ENCODE measurements at places on chromosomes 1 and 21.

GRCh38 chr21:35743571-35743970, 316.8 kb downstream of the SETD4 start:
- DNase-seq: no peak

DNA sequence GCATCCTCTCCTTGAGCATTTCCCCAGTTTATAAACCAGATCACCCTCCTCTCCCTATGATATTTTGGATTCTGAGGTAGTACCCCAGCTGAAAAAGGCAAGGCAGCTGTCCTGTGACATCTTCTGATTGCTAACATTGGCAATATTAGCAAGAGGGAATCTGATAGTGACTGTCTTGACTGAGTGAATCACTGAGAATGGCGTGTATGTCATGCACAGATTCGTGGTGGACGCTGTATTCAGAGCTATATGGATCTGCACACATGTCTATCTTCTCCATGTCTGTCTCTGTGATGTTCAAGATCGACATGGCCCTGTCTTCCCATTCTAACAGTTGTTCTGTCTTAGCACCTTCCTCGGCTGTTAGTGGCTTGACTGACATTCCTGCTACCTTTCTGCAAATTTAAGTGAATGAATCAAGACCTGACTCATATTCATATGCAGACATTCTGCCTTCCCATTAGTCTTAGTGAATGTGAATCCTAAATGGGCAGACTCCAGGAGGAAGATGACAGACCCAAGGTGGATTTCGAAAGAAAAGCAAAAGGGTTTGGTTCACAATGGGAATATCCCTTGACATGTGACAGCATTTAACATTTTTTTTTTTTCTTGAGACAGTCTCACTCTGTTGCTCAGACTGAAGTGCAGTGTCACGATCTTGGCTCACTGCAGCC, 97.7 kb downstream of the PGBD5 start:
- no peak for DNase-seq

DNA sequence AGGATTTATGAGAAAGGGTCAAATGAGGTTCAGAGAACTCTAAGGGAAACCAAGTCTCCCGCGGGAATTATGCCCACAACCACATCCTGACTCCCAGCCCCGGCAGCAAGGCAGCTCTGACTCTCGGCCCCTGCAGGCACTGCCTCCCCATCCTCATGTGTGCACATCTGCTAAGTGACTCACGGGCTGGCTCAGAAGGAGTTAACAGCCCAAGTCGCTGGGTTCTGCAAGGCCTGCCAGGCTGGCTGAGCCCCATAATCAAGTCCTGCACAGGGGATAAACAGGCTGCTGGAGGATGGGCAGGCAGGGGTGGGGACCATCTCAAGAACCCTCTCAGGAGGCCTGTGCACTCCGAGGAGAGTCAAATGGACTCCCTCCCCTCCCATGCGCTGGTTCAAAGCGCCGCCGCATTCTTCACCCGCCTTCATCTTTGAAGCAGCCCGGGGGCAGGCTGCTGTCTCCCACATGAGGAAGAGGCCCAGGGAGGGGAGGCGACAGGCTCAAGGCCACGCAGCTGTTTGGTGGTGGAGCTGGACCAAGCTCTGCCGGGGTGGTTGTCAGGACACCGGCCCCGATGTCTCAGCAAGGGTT, 344.3 kb downstream of the MATN1 start:
- DNase-seq: no peak

GRCh38 chr1:36352125-36352909, 28.9 kb upstream of the EVA1B start:
- DNase-seq: no peak

GRCh38 chr21:38343691-38344090, 86.9 kb downstream of the KCNJ15 start:
- no peak for DNase-seq

- no peak for DNase-seq
These were observed 101.0 kb upstream of the CASZ1 start for GRCh38 chr1:10897321-10897980.

DNA sequence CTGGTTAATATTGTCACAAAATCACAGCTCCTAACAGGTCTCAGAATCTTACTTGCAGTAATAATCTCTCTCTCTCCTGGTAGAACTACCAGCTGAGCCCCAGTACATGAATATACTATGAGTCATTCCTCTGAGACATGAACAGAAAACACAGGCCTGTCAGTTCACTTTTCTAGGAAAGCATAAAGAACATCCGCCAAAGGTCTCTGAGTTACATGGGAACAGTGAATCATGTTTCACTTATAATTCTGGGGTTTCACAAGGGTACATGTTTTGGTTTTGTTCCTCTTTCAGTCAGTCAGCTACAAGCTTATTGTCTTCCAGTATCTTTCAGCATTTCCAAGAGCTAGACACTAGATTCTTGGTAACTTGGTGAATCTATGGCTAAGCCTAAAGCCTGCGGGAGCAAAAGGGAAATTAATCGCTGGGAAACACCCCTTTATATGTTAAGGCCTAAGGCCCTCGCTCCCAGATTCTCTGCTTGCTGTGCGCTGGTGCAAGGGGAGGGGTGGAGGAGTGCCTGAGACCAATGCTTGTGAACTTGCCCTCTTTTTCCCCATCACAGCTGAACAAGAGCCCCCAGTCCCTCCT, 31.7 kb downstream of the IFNGR2 start:
- DNase-seq: no peak

DNA sequence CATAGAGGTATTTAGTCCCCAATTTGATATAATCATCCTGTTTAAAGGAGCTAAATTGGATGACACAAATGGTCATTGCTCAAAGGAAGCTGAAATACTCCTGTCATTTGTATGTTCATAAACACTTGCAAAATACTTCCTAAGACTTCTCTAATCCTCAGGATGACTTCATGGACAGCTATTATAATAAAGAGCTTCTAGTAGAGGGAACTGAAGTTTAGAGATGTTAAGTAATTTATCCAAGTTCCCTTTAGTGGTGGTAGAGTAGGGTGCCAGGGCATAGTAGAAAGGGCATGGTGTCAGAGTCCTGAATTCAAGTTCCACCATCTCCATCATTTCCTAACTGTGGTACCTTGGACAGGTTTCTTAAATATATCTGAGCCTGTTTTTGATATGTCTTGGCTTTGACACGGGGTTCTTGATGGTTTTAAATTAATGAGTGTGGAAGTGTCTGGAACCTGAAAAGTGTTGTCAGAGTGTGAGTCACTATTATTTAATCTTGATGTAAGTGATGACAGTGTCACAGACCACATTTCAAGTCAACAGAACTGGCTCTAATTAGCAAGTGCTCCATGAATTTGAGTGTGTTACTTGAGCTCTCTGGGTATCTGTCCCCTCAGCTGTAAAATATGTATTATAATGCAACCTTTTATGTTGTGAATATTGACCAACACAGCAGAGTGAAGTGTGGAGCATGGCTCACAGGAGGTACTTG, 12.1 kb upstream of the GBP6 start:
- DNase-seq: no peak

DNA sequence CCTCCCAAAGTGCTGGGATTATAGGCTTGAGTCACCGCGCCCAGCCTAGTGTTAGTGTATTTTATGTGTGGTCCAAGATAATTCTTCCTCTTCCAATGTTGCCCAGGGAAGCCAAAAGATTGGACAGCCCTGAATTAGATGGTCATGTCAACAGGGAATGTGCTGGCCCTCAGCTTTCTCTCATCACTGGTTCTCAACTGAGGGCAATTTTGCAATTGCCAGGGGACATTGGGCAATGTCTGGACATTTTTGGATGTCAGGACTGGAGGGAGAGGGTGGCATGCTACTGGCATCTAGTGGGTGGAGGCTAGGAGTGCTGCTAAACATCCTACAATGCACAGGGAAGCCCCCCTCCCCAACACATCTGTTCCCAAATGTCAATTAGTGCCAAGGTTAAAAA, 95.0 kb downstream of the LAMC2 start:
- no peak for DNase-seq

DNA sequence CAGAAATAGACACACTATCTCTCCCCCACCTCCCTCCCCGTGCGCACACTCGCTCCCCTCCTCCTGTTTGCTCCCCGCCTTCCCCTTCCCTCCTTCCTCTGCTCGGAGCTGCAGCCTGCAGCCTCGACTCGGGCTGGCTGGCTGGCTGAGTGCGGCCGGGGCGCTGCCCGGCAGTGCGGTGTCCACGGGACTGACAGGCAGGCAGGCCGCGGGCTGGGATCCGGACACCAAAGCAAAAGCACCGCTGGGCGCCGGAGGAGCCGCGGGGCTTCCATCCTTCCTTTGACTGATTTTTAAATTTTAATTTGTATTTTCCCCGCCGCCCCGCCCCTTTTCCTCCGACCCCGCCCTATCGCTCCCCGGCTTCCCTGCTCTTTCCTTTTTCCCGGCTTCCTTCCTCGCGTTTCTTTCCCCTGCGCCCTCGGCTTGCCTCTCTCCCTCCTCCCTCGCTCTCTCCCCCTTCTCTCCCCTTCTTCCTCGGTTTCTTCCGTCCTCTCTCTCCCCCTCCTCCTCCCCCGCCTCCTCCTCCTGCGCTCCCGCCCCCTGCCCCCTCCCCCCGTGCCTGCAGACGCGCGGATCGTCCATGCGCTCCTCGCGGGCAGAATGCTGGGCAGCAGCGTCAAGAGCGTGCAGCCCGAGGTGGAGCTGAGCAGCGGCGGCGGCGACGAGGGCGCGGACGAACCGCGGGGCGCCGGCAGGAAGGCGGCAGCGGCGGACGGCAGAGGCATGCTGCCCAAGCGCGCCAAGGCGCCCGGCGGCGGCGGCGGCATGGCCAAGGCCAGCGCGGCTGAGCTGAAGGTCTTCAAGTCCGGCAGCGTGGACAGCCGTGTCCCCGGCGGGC, 109.4 kb downstream of the NAV1 start:
- no peak for DNase-seq

GRCh38 chr1:226659641-226660040, 79.4 kb downstream of the ITPKB start:
- no peak for DNase-seq

DNA sequence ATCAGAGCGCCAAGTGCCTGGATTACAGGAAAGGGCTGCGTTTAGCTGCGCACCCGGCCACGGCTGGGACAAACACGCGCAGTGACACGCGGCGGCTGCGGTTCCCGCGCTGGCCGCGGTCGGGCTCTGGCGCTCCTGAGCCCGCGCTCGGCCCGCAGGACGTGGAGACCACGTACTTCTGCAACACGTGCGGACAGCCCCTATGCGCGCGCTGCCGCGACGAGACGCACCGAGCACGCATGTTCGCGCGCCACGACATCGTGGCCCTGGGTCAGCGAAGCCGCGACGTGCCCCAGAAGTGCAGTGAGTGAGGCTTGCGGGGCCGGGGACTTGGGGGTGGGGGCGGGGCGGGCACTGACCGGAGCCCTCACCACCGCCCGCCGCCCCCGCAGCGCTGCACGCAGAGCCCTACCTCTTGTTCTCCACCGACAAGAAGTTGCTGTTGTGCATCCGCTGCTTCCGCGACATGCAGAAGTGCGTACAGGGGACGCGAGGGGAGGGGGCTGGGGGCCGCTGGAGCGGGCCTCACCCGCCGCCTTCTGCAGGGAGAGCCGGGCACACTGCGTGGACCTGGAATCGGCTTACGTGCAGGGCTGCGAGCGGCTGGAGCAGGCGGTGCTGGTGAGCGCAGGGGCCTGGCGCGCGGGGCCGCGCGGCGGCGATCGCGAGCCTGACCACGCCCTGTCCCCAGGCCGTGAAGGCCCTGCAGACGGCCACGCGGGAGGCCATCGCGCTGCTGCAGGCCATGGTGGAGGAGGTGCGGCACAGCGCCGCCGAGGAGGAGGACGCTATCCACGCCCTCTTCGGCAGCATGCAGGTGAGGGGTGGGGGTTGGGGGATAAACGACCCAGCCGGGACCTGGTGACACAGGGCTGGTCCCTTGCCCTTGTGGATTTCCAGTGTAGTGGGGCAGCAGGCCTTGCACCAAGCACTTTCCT, 3.1 kb downstream of the RNF207 start:
- peak; percentile 16 for DNase-seq

DNA sequence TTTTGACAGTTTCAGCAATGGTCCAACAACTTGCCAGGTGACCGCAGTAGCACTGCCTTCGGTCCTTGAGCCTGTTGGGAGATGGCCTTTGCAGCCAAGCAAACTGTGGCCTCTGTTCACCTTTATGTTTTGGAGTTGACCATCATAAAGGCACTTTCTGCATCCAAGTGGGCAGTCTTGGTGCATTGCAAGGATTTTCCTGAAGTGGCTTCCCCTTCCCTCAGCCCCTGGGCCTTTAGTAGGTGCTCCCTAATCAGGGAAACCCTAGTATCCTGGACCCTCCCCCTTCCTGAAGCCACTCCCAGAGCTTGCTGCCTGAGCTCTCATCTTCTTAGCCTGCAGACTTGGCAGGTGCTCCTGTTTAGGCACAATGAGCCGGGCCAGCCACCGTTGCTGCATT, 140.2 kb downstream of the TRABD2B start:
- DNase-seq: no peak

DNA sequence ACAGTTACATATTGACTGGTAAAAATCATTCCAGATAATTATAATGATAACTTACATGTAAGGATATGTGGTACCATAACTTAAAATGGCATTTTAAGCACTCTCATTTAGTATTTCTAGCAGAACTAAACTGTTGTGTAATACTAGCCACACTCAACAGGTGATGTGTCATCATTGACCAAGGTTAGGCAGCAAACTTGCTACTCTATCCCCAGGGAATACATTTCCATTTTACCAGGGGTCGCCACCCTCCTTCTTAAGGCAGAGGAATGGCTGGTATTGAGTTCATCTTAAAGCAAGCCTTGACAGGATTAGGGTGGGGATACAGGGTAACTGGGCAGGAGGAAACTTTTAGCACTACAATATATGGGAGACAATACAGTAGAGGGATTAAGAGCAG, 259.8 kb upstream of the CAMK1G start:
- no peak for DNase-seq

DNA sequence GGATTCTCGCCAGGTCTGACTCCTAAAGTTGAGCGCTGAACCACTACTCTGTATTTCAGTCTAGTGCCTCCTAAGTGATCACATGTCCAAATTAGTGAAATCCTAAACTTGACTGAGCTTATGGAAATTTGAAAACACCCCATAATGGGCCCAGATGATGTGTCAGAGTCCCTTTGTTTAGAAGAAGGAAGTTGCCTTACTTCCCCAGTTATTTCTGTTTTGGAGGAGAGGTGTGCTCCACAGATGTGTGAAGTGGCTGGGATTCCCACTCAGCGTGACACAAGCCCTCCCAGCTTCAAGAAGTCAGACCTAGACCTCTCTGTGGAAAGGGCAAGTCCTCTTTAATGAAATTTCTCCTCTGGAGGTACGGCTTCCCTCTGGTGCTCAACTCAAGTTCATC, 188.8 kb downstream of the TTLL7 start:
- no peak for DNase-seq

- DNase-seq: no peak
These were observed 68.3 kb downstream of the MPZL1 start for GRCh38 chr1:167790117-167790516.

GRCh38 chr1:221468546-221468945, 273.3 kb downstream of the DUSP10 start:
- DNase-seq: no peak

Data from CD4-positive, alpha-beta memory T cell (primary cell).